ENCODE measurements at places on chromosomes 16 and 17.

GRCh38 chr17:71441098-71441497, 679.7 kb upstream of the SOX9 start:
- no peak for DNase-seq

GRCh38 chr17:48113201-48113676, 5.7 kb downstream of the SNX11 start:
- no peak for DNase-seq

- DNase-seq = no peak
Measured at GRCh38 chr17:56867948-56868376, 34.0 kb downstream of the DGKE start.

DNA sequence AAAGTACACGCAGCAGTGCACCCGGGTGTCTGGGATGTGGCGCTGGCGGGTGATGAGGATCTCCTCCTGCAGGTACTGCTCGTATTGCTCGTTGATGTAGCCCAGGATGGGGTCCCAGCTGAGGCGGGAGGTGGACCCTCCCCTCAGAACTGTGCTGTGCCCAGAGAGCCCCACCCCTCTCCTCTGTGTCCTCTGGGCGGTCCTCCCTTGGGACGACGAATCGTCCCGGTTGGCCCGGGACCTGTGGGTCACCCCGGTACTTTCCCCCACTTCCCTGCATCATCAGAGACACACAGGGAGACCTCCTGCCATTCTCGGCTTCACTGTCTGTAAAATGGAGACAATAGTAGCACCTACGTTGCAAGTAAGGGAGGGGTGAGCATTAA, 4.2 kb downstream of the SEPTIN12 start:
- DNase-seq = no peak

GRCh38 chr16:51707666-51708065, 556.6 kb upstream of the SALL1 start:
- DNase-seq = no peak

- no peak for DNase-seq
Measured at GRCh38 chr17:43175213-43176118, 4.5 kb downstream of the NBR1 start.

- no peak for DNase-seq
Measured at GRCh38 chr17:1755252-1755826, 6.5 kb upstream of the SERPINF1 start.

- no peak for DNase-seq
Measured at GRCh38 chr16:56354746-56355145, 70.6 kb downstream of the AMFR start.

DNA sequence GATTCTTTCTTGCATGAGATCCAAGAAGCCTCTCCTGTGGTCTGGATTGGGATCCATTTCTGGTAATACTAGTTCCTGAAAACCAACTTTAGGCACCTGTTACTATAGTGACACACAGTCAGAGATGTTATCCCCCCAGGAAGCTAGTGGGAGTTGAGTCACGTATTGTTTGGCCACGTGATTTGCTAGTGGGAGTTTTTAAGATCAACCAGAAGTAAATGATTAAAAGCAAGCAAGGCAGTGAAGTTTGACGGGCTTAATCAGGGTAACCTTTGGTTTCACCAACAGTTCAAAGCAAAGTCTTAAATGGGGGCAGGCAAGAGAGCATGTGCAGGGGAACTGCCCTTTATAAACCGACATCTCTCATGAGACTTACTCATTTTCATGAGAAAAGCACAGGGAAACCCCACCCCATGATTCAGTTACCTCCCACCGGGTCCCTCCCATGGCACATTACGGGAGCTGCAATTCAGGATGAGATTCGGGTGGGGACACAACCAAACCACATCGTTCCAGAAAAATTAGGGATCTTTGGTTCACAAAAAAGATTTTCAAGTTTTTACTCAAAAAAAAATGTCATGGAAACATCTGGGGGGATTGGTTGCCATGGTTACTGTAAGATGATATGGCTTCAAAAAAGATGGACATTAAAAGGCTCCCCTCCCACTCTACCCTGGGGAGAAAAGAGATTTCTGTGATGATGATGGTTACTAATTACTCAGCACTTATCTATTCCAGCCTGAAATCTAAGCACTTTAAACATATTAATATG, 483.1 kb upstream of the ERCC4 start:
- DNase-seq = no peak

GRCh38 chr17:27743281-27743885, 56.9 kb downstream of the NOS2 start:
- DNase-seq = no peak

DNA sequence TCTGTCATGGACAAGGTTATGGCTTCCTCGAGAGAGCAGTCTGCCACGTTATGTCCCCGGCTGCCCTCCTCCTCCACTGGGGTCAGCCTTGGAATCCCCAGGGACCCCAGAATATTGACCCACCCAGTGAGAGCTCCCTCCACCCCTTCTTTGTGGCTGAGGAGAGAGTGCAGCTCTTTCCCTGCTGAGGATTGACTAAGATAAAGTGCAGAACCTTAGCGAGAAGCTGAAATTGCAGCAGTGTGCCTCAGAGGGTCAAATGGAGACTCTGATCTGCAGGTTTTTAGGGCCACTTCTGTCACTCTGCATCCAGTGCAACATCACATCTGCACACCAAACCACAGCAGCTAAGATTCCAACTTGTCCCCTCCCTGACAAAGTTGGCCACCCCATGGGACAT, 25.6 kb upstream of the PMFBP1 start:
- no peak for DNase-seq

GRCh38 chr17:28345419-28346198, 10.0 kb downstream of the TNFAIP1 start:
- DNase-seq = no peak

DNA sequence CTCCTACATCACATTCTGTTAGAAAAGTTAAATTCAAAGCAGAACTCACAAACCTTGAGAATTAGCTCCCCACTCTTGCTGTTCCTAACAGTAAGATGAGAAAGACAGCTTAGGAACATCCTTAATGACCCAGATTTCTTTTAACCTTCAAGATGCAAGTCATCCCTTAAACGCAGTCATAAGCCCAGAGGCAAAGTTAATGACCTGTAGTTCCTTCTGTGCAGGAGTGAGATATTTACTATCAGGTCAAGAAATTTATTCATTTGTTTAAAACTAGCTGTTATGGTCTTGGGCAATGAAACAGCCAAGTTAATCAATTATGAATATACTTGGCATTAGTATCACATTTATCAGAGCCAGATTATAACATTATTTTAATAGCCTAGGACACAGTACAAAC, 37.1 kb downstream of the NXPH3 start:
- DNase-seq = no peak

DNA sequence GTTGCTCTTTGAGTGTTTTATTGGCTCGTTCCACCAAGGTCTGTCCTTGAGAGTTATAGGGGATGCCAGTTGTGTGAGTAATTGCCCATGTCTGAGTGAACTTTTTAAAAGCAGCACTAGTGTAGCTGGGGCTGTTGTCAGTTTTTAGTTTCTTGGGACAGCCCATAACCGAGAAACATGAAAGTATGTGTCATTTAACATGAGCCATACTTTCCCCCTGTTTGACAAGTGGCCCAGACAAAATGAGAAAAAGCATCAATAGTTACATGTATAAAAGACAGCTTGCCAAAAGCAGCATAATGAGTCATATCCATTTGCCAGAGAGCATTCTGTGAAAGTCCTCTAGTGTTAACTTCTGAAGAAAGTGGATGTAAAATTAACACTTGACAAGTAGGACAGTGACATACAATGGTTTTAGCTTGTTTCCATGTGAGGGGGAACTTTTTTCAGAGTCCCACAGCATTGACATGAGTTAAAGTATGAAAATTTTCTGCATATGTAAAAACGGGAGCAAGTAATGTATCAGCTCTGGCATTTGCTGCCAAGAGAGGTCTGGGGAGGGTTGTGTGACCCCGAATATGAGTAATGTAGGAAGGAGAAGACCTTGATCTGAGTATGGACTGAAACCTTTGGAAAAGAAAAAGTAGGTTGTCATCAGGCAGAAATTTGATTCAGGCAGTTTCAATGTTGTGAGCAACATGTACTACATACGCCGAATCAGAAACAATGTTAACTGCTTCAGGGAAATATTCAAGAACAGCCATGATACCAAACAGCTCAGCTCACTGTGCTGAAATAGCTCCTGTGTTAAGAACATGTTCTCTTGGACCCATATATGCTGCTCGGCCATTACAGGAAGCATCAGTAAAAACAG, 56.8 kb upstream of the ARL4D start:
- no peak for DNase-seq

DNA sequence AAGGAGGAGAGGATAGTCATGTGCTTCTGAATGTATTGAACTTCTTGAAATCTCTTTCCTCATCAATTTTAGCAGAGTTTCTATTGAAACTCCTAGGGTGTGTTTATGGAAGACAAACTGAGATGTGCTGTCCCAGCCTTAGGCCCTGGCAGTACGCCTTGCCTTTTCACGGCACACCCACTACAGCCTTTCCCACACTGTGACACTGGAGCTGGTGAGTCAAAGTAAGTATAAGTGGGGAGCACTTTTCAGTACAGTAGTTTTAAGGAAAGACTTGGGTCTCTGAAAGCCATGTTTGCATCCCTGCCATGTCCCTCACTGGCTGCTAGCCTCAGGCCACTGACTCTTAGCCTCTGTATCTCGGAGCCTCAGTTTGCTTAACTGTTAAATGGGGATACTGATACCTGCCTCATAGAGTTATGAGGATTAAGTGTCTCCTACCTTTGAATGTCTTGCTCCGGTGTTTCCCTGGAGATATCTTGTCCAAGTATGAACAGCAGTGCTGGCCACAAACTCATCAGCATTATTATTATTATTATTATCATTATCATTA, 144.7 kb upstream of the CRHR1 start:
- no peak for DNase-seq

DNA sequence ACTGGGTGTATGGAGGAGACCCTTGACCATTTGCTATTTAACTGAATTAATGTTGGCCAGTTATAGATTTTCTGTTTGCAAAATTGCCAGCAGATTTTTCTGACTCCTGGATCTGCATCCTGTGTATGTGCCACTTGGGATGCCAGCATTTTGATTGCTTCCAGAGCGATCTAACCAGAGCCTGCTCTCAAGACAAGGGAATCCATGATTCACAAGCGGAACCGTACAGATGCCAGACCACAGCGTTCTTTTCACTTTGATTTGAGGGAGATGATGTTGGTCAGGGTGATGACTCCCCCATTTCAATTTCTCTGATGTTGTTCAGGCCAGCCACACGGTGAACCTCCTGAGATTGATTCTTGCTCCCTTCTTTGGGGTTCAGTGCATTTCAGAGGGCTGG, 228.7 kb downstream of the CDH13 start:
- no peak for DNase-seq

GRCh38 chr17:964876-965275, 14.7 kb downstream of the NXN start:
- no peak for DNase-seq

GRCh38 chr17:8120520-8121406, 2.4 kb upstream of the ALOXE3 start:
- no peak for DNase-seq

GRCh38 chr16:84726669-84727467, 27.1 kb downstream of the USP10 start:
- no peak for DNase-seq

GRCh38 chr17:82598256-82599119, 49.8 kb downstream of the WDR45B start:
- DNase-seq = no peak

- DNase-seq = no peak
Measured at GRCh38 chr16:74868501-74868900, 93.9 kb upstream of the FA2H start.

- DNase-seq = no peak
Measured at GRCh38 chr17:61412860-61413660, 13.4 kb downstream of the TBX2 start.

DNA sequence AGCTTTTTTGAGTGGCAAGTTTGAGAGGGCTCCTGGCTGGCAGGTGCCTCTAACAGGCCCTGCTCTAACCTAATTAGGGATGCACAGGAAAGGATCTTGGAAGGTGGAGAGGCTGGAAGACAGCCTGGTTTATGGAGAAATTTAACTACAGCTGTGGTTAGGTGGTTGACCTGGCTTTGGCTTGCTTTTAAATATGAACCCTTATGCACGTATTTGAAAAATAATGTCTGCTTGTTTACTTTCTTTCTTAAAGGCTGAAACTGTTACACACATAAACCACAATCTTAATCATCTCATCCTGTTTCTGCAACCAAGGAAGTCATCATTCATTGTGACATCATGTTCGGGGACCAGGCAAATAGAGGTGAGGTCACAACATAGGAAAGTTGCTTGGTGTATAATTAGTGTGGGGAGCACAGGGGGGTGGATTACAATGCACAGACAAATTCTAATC, 23.1 kb upstream of the DHRS13 start:
- no peak for DNase-seq

Measured in stimulated activated CD8-positive, alpha-beta memory T cell treated with anti-CD3 and anti-CD28 coated beads, Interleukin-7, amount 100 ng/mL, for 1 hour (primary cell).